Nucleus accumbens (tissue), 56 donors: ENCODE measurements at places on chromosomes 2 and 18.
A peak's percentile ranks its signal among the peaks of the same experiment; 100 is the strongest.

DNA sequence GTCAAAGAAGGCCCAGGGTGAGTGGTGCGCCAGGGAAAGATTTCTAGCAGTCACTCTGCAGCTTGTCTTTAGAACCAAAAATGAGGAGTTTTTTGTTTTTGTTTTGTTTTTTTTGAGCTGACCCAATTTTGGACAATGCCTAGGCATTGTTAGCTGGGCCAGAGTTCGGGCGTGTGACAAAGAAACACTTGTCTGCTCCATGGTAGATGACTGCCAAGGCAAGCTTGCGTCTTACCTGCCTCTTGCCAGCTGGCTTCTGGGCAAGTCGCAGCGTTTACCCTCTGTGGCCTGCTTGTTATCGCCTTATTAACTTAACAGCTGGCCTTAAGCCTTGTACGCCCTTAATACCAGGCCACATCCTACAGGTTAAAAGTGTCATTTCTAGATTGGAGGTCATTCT lies 114.3 kb downstream of the GALNT1 start:
- peak; percentile 86 for DNase-seq

- DNase-seq, result no peak
These were observed 3.1 kb downstream of the ADAM17 start for GRCh38 chr2:9552219-9553178.

- DNase-seq, result no peak
These were observed 292.7 kb upstream of the CHAC2 start for GRCh38 chr2:53474914-53475313.

- DNase-seq, result no peak
These were observed 325.8 kb downstream of the DYSF start for GRCh38 chr2:71778936-71779773.

GRCh38 chr18:40371673-40372072 lies 1583.4 kb upstream of the PIK3C3 start:
- DNase-seq, result no peak

DNA sequence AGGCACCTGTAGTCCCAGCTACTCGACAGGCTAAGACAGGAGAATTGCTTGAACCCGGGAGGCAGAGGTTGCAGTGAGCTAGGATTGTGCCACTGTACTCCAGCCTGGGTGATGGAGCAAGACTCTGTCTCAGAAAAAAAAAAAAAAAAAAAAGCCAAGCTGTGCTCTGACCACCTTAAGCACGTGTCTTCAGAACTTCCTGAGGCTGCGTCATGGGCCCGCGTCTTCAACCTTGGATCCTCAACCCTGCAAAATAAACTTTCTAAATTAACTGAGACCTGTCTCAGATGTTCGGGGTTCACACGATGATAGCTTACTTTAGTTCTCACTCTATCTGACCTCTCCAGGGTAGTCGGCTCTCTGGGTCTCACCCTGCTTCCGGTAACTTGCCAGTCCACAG lies 65.8 kb upstream of the CABLES1 start:
- DNase-seq, result no peak

GRCh38 chr2:76247006-76247405 lies 536.3 kb upstream of the GCFC2 start:
- no peak for DNase-seq

- no peak for DNase-seq
These were observed 20.9 kb downstream of the NCK2 start for GRCh38 chr2:105765415-105766299.

- no peak for DNase-seq
These were observed 126.1 kb downstream of the THNSL2 start for GRCh38 chr2:88296247-88296646.

DNA sequence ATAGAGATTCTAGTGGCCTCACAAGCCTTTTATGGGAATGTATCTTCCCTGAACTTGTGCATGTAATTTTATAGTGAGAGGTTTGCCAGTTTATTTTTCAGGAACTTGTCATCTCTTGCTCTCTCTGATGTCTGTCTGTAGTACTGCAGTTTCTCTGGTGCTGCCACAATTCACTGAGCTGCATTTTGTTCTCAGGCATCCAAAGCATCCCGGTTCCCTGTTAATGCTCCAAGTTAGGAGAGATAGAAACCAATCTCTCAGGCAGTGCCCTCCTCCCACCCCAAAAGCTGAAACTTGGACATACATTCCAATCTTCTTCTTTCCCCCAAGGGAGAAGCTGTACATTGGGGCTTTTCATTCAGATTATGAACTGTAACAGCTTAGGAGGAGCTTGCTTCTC lies 30.1 kb upstream of the GRB14 start:
- DNase-seq, result no peak

GRCh38 chr2:109301746-109302145 lies 172.7 kb downstream of the SH3RF3 start:
- no peak for DNase-seq

DNA sequence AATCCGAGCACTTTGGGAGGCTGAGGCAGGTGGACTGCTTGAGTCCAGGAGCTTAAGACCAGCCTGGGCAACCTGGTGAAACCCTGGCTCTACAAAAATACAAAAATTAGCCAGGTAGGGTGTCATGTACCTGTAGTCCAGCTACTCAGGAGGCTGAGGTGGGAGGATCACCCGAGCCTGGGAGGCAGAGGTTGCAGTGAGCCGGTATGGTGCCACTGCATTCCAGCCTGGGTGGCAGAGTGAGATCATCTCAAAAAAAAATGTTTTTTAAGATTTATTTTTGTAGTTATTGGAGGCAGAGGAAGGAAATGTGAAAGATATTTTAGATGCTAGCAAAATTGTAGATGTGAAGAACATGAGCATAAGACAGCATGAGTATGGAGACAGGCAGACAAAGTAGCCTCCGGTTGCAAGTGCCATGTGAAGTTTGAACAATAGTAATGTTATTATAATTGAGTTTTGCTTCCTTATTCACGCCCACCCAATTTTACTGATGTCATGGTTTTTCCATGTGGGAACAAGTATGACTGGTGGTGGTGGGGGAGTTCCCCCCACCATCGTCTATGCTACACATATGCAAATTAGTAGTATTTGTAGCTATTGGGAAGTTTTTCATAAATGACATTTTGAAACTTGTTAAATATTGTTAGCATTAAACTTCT lies 18.0 kb downstream of the REL start:
- no peak for DNase-seq

GRCh38 chr2:236755278-236755840 lies 185.7 kb downstream of the ACKR3 start:
- no peak for DNase-seq

- DNase-seq, result no peak
These were observed 844.3 kb downstream of the MBD2 start for GRCh38 chr18:53380063-53380639.

- DNase-seq, result no peak
These were observed 124.0 kb upstream of the TTC39C start for GRCh38 chr18:23890589-23890988.
